ENCODE measurements at places on chromosomes 4 and X. TPM values are rescaled to one million over a fixed set of nuclear protein-coding genes. Genes with fewer than 3 reads are reported as not detected.

- no peaks in the 10 kb centered on the region for H3K27me3 ChIP-seq
- H3K27ac ChIP-seq = no peak overlapping the region
- H3K36me3 ChIP-seq = no peaks in the 10 kb centered on the region
- DNase-seq = no peak
Observed at GRCh38 chr4:15868111-15868510, 70.4 kb downstream of the FGFBP1 start.

DNA sequence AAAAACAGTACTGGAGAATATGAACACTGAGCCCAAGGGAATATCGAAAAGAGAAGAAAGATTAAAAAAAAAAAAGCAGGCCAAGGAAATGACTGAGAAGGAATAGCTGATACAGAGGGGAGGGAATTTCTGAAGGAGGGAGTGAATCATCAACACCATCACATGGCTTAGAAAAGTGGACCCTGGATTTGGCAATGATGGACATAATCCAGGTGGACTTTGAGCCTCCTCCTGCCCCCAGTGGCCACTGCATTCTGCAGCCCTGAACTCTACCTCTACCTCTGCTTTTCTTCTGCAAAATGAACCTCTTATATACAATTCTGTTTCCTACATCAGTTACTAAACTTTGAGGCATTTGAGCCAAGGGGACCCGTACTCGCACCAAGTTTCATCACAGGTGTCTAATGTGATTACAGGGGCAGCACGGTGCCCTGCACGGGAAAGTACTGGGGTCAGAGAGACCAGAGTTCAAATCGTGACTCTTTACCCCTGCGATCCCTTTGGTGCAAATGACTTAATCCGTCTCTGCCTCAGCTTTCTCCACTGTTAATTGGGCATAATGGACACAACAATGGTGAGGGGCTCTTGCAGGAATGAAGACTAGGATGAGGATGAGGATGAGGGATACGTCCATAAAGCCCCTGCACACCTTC lies 1.1 kb downstream of the OCIAD2 start:
- H3K4me1 ChIP-seq = peaks cover 25% of the 10 kb centered on the region
- H3K27ac ChIP-seq = no peak overlapping the region
- no peak for DNase-seq
- H3K27me3 ChIP-seq = peaks cover 2% of the 10 kb centered on the region
- peaks cover 22% of the 10 kb centered on the region for H3K36me3 ChIP-seq
- peak overlapping the region; percentile 84 for H3K4me3 ChIP-seq

- no peak overlapping the region for H3K4me3 ChIP-seq
- H3K27me3 ChIP-seq = no peaks in the 10 kb centered on the region
- H3K27ac ChIP-seq = no peak overlapping the region
Observed at GRCh38 chr4:162959046-162959445, 207.6 kb downstream of the NAF1 start.

DNA sequence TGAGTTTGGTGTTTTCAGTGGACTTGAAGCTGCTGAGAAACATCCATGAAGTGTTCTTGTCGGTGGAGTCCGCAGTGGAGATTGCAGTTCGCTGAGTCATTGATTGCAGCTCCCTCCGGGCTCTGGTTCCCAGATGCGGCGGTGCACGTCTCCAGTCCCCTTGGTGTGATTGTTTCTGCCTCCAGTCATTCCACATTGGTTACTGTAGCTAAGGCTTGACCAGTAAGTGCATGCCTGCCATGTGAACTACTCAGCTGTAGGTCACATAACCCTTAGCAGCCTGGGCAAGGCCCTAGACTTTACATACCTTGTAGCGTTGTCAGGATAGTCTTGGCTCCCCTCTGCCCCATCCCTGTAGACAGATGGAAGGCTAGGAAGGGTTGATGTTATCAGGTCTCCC lies 53.8 kb upstream of the CLCN4 start:
- H3K27me3 ChIP-seq = no peaks in the 10 kb centered on the region
- H3K4me1 ChIP-seq = no peaks in the 10 kb centered on the region
- no peak for DNase-seq

GRCh38 chrX:149010013-149010852 lies 494.9 kb downstream of the IDS start:
- no peak overlapping the region for H3K27ac ChIP-seq
- no peaks in the 10 kb centered on the region for H3K27me3 ChIP-seq
- no peak overlapping the region for H3K4me3 ChIP-seq
- no peaks in the 10 kb centered on the region for H3K4me1 ChIP-seq

GRCh38 chr4:57148831-57149505 lies 38.8 kb upstream of the IGFBP7 start:
- no peak overlapping the region for H3K27ac ChIP-seq
- no peaks in the 10 kb centered on the region for H3K27me3 ChIP-seq
- no peaks in the 10 kb centered on the region for H3K36me3 ChIP-seq
- no peak for DNase-seq
- no peaks in the 10 kb centered on the region for H3K4me1 ChIP-seq
- H3K4me3 ChIP-seq = no peak overlapping the region

DNA sequence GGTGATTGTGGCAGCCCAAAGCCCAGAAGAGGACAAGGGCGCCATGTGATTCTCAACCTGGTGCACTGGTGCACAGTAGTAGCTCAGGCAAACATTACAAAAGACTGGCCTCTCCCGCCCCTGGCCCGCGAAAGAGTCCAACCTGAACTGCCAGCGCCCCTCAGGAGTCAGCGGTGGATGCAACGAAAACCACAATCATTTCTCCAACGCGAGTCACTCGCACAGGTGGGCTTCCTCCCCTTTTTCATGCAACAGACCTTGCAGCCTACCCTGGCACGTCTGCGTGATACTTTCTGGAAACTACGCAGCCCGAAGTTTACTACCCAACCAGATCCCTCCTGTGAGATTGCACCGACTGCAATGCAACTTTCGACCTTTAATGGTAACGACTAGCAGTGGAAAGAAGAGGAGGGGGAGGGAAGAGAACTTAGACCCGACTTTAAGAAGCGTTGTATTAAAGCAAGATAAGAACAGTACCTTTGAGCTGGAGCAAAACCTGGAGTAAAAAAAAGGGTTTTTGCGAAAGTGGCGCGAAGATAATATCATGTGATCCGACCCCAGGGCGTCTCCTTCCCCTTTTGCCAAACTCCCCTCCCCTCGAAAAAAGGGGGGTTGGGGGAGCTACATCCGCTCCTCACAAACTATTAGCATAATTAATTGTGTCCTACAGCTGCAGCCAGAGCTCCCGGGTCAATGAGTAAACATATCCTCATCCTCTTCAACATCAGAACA lies 63.3 kb upstream of the CCDC160 start:
- H3K27ac ChIP-seq = peak overlapping the region; percentile 97
- peak; percentile 36 for DNase-seq
- no peaks in the 10 kb centered on the region for H3K27me3 ChIP-seq
- peak overlapping the region; percentile 94 for H3K4me3 ChIP-seq
- H3K4me1 ChIP-seq = peaks cover 46% of the 10 kb centered on the region

GAGE1 gene
- total RNA-seq = 1.2 TPM

XAGE1A gene
- total RNA-seq = not detected

TGIF2LX gene
- not detected for total RNA-seq

AMTN gene
- total RNA-seq = not detected

IRS4 gene
- total RNA-seq = 11.4 TPM

CCNI gene
- total RNA-seq = 253 TPM
